Activated naive CD4-positive, alpha-beta T cell (primary cell): ENCODE measurements at places on chromosomes 11 and 22.
A peak's percentile ranks its signal among the peaks of the same experiment; 100 is the strongest.

- no peak for DNase-seq
Measured at GRCh38 chr22:45918459-45919370, 58.2 kb downstream of the WNT7B start.

- DNase-seq = no peak
Measured at GRCh38 chr22:45308957-45309421, 745 bp upstream of the FAM118A start.

GRCh38 chr11:112790286-112790685 lies 170.9 kb upstream of the NCAM1 start:
- DNase-seq = no peak

DNA sequence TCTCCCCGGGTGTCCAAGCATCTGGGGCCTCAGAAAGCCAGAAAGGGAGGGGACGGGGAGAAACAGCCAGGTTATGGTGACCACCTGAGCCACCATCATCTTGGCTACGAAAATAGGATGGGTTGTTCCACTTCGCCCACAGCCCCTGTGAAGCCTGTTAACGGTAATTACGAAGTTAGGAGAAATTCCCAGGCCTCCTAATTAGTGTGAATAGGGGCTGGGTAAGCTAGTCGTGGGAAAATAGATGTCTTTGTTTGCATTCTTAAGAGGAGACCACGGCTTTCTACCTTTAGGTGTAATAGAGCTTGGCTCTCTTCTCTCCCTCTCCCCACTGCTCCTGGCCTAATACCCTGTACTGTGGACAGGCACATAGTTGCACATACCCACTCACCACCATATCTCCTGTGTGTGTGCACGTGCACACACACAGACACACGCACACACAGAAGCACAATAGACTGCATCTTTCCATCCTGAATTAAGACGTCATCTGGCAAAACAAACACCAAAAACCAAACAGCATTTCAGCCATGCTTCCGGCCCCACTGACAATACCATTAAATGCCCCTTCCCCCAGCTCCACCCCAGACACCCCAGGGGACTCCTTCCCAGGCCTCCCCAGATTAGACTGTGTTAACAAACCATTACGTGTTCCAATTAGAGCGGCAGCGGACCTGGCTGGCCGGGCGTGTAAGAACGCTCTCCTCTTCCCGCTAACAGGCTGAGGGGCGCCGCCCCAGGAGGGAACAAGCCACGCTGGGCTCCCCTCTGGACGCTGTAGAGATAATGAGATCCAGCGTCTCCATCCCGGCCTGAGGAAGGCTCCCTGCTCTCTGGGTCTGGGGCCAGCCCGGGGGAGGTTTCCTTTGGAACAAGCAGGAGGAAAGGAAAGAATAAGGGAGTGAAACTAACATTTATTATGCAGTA lies 72.8 kb downstream of the TP53I11 start:
- no peak for DNase-seq

GRCh38 chr11:113168354-113169342 lies 145.7 kb upstream of the TTC12 start:
- DNase-seq = no peak

DNA sequence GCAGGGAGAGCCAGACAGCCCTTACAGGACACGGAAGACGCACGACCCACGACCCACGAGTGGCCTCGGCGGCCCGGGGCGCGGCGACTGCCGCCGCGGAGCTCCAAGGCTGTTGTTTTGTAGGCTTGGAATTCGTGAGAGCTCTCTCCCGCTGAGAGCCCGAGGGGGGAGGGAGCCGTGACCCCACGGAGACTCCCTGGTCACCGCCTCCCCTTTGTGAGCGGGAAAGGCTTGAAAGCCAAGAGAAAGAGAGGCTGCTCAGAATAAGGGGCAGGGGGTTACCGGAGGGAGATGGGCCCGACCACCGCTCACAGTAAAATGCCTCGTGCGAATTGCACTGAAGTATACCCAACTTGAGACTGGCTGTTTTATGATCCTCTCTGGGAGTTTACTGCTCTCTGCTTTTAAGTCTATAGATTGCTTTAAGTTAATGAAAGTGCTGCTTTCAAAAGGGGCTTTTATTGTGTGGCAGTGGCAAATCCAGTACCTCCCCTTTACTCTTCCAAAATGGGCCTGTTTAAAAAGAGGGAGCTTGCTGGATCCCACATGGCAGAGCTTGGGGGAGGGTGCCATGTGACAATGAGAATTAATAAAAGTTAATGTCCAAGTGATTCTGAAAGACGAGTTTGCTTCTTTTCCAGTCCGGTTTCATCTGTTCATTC lies 2.9 kb downstream of the PKNOX2 start:
- DNase-seq = no peak

GRCh38 chr22:49380828-49381114 lies 446.9 kb downstream of the BRD1 start:
- no peak for DNase-seq

DNA sequence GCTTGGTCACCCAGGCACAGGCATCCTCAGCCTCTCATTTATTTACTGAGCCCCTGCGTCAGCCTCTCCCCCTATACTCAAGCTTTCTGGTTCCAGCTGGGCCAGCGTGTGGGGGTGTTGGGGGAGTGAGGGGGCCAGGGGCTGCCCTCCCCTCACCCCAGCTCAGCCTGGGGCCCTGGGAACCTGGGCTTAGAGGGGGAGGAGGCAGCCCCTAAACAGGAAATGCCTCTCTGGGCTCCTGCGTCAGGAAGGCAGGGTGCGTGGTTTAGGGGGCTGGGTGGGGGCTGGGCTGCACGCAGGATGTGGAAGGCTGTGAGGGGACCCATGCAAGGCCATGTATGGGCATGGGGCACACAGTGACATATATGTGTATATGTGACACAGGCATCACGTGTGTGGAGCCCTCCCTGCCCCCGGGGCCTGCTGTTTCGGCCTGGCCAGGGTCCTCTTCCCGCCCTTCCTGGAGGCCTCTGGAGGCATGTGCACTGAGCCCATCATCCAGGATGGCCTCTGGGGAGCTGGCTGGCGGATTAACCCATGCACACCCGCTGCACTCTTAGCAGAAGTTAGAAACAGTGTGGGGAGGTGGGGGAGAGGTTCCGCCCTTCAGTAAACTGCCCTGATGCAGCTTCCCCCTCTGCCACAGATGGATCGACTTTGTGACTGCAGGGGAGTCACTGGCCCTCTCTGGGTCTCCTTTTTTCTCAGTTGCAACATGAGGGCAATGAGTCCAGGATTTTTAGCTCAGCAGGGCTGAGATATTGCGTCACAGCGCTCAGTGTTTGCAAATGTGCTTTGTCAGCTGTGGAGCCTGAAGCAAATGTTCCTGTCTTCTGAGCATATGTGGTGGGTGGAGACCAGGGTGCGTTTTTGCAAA lies 1.1 kb upstream of the CD248 start:
- DNase-seq = no peak

DNA sequence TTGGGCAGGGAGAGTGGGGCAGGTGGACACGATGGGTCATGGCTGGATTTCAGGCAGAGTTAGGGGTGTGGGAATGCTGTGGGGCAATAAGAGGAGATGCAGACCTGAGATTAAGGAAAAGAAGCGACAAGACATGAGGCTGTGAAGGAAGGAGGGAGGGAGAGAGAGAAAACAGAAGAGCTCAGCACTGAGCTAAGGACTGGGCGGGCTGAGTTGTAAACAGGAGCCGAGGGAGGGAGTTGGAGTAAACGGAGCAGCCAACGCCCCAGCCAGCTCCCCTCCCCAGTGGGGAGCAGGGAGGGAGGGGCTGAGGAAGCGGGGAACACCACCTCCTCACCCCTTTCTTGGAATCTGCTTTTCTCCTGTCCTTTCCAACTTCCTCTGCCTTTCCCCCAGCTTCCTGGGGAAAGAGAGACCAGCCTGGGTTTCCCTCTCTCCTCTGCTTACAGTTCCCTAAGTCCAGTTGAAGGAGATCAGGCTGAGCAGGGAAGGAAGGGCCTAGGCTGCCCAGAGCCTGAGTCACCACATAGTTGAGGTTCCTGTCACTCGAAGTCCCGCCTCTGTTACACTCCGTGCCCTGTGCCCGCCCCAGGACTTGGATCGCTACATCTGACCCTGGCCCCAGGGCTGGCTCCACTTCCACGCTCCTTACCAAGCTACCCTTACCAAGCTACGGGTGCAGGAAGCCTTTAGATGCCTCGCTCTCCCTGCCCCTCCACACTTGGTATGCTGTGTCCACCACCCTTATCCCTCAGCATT lies 6.7 kb upstream of the AHNAK start:
- peak; percentile 33 for DNase-seq

DNA sequence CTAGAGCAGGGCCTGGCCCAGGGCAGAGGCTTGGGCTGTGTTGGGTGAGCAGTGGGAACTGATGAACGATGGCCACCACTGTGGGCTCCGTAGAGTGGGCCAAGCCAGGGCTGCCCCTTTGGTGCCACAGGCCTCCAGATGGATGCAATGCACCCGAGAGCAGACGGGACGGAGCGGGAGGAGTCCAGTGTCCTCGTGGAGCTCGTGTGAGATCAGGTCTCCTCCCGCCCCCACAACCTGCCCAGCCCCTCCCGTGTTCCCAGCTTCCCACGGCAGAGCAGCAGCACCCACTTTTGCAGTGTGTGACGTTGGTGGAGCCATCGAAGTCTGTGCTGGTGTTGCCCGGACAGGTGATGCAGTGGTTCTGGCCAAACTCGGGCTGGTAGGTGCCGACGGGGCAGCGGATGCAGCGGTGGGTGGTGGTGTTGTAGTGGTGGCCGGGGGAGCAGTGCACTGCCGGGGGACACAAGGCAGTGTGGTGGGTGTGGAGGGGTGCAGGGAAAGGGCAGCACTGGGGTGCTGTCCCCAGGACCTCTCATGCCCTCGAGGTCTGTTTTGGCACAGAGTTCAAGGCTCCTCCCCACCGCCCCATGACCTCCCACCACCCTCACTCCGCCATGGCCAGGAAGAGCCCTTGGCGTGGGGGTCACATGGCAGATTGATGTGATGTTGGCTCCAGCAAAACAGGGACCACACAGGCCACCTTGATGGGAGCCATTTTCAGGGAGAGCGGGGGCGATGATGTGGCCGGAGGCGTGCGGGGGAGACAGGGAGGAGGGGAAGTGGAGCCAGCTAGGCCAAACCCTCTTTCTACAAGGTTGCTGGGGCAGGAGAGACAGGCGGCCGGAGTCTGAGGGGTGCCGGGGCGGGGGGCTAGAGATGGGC lies 23.9 kb upstream of the TTLL12 start:
- no peak for DNase-seq

DNA sequence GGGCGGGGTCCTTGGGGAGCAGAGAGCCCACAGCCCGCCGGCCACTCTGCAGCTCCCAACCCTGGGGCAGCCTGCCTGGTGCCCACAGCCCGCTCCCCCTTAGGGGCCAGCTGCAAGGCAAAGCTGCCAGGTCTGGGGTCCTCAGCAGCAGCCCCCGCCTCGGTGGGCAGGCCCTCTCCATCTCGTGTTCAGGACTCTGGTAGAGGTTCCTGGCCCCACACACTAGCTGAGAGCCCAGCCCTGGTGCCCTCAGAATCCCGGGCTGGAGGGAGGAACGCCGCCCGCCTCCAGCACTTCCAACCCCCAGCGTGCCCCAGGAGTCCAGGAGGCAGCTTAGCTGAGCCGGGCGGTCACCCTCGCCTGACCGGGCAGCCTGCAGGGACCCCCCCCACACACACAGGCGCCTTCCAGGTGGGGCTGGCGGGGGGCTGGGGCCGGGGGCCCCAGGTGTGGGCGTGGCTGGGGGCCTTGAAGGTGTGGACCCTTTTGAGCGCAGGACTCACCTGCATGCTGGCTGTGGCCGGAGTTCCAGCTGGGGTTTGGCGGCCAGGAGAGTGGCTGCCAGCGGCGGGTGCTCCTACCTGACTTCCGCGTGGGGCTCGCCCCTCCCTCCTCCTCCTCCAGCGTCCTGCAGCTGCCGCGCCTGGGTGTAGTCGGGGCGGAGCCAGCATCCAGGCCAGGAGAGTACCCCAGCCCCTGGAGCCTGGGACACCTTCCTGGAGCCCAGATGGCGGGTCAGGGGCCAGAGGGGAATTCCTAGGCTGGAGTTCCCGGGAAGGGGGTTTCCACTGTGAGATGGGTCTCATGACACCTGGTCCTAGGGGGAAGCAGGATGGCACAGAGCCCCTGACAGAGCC lies at the start of gene ANO9:
TSS of gene ANO9 (minus strand) at position 594 of the 857 bp plus-strand sequence. CDS start at position 509, 85 bp downstream.
- peak; percentile 55 for DNase-seq

- no peak for DNase-seq
Measured at GRCh38 chr11:23078289-23078971, 218.2 kb upstream of the CCDC179 start.

- DNase-seq = peak; percentile 20
Measured at GRCh38 chr11:108592591-108593213, 866 bp downstream of the EXPH5 start.

DNA sequence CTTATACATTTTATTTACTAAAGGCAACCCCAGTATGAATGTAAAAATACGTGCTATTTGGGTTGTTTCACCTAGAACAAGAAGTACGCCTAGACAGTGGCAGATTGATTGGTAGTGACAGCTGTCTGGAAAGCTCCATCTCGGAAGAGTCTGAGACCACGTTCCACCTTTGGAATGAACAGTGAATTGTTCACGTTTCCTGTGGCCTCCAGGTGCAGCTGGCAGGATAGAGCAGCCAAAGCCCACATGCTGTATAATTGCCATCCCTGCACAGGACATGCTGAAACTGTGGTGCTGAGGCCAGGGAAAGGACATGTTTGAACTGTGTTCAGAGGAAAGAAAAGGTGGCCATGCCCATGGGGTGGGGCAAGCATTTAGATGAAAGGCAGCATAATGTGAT lies 218.7 kb upstream of the MTNR1B start:
- DNase-seq = no peak

DNA sequence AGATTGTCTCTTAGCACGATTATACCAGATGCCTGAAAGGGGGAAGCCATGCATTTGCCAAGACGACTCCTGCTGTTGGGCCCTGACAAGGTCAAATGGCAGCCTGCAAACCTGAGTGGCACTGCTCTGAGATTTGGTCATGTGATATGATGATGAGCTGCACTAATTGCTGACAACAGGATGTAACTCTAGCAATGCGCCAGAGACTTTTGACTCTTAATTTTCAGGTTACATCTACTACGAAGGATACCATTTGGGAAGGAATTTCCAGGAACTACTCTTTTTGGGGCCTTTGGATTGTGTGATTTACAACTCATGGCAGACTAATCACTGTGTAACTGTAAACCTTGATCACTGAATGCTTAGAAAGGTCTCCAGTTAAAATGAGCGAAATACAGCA lies 13.1 kb downstream of the TREH start:
- no peak for DNase-seq

DNA sequence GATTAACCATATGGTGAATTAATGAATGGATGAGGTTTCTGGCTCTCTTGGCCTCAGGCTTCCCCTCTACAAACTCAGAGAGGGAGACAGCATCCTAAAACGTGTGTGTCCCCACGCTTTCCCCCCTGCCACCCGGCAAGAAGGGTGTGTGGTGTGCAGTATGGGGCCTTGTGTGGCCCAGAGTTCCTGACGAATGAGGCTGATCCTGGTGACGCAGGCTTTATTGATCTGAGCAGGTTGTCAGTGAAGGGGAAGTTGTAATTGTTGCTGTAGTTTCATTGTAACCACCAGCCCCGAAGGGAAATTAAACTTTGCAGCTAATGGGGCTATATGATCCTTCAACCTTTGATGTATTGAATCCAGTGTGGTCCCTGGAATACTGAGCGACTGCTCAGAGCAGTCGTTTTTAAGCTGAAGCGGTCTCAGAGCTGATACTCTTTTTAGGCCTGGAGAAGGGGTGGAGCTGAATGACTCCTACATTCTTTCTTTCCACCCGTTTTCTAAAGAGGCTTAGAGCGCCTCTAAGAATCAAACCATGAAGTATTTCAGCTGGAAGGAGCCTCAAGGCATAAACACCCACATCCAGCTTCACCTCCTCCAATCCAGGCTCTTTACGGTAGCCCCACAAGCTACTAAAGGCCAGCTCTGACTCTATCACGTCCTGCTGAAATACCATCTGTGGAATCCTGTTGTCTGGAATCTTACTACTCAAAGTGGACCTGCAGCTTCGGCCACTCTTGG lies 284.7 kb downstream of the MIAT start:
- no peak for DNase-seq

- DNase-seq = no peak
Measured at GRCh38 chr22:37906364-37907008, 389 bp downstream of the MICALL1 start.

- no peak for DNase-seq
Measured at GRCh38 chr11:12086271-12087074, 23.9 kb upstream of the MICAL2 start.
